Naive B cell (primary cell): ENCODE measurements at places on chromosomes 6 and 20. TPM values are rescaled to one million over a fixed set of nuclear protein-coding genes. Genes with fewer than 3 reads are reported as not detected.

Gene STK38
- polyA plus RNA-seq = 34.9 TPM

Gene KHDC1
- polyA plus RNA-seq = 0.48 TPM

Gene PRPF6
- polyA plus RNA-seq = 46.4 TPM

Gene F13A1
- 8.8 TPM for polyA plus RNA-seq

- no peak overlapping the region for H3K4me3 ChIP-seq
- H3K27ac ChIP-seq = no peak overlapping the region
- H3K36me3 ChIP-seq = no peaks in the 10 kb centered on the region
- DNase-seq = no peak
- H3K27me3 ChIP-seq = peaks cover 14% of the 10 kb centered on the region
- no peaks in the 10 kb centered on the region for H3K4me1 ChIP-seq
Observed at GRCh38 chr6:33936886-33937285, 133.1 kb upstream of the MLN start.

DNA sequence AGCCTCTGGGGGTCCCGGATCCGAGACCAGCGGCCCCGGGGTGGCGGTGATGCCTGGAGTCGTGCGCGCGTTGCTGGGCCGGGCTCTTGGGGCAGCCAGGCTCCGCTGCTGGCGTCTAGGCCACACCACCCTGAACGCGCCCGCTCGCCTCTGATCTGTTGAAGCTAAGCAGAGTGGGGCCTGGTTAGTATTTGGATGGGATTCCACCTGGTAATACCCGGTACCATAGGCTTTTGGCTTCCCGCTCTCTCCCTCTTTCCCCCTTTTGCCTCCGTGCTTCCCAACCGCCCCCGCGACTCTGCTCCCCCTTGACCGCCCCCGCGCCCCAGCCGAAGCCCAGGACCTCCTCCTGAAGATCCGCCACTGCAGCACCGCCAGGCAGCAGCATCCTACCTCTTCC, 1383.5 kb upstream of the DEFB115 start:
- H3K36me3 ChIP-seq = peaks cover 32% of the 10 kb centered on the region
- H3K27me3 ChIP-seq = no peaks in the 10 kb centered on the region
- no peak overlapping the region for H3K27ac ChIP-seq
- H3K4me3 ChIP-seq = no peak overlapping the region

GRCh38 chr6:161403717-161404116, 129.9 kb upstream of the AGPAT4 start:
- H3K36me3 ChIP-seq = no peaks in the 10 kb centered on the region
- H3K4me3 ChIP-seq = no peak overlapping the region
- no peak overlapping the region for H3K27ac ChIP-seq
- H3K4me1 ChIP-seq = no peaks in the 10 kb centered on the region

- H3K27me3 ChIP-seq = peaks cover 81% of the 10 kb centered on the region
- no peak for DNase-seq
- peak overlapping the region; percentile 80 for H3K4me3 ChIP-seq
Observed at GRCh38 chr6:108156938-108157233, 8.9 kb upstream of the NR2E1 start.

GRCh38 chr20:52181766-52182165, 9.8 kb downstream of the ZFP64 start:
- peak overlapping the region; percentile 55 for H3K4me3 ChIP-seq
- H3K27ac ChIP-seq = no peak overlapping the region
- H3K36me3 ChIP-seq = peaks cover 24% of the 10 kb centered on the region
- no peak for DNase-seq
